ENCODE measurements at places on chromosomes 6 and 20. TPM values are rescaled to one million over a fixed set of nuclear protein-coding genes. Genes with fewer than 3 reads are reported as not detected.

- DNase-seq: no peak
These were observed 8.6 kb upstream of the SIRPB2 start for GRCh38 chr20:1499528-1500420.

DNA sequence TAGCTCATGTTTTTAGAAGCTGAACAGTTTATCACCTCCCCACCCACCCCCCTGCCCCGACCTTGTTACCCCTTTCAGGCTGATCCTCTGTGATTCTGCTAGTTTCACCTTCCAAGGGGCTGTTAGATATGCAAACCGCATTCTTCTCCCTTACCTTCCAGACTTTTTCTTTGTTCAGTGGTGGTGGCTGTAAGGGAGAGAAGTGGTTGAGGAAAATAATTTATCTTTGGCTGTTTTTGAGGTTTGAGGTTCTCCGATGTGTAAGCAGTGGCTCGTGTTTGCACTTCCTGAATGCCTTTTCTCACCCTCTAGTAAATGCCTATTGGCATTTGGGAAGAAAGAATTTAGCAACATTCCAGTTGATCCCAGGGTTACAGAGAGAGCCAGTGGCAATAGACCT is 69.4 kb upstream of the KCNG1 start:
- no peak for DNase-seq

TFAP2A gene
- total RNA-seq: not detected

DNA sequence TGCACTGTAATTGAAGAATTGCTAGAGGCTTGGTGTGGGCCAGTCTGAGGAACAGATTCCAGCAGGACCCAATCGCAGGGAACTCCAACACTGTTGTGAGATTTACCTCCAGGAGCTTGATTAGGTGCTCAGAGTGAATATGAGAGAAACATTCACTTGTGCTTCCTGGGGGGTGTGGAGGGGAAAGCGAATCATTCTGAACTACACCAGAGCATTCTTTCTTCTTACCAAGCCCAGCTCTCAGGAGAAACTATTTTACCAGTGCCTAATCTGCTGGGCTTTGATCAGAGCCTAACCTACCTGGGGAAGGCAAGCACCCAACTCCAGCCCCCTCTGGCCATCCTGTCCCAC is 7.4 kb upstream of the SIRPB1 start:
- DNase-seq: no peak

GRCh38 chr6:158654498-158654897 is 4.6 kb downstream of the SYTL3 start:
- DNase-seq: no peak

EYA2 gene
- total RNA-seq: not detected

GRCh38 chr6:8743170-8743745 is 307.9 kb upstream of the SLC35B3 start:
- peak; percentile 2 for DNase-seq

DNA sequence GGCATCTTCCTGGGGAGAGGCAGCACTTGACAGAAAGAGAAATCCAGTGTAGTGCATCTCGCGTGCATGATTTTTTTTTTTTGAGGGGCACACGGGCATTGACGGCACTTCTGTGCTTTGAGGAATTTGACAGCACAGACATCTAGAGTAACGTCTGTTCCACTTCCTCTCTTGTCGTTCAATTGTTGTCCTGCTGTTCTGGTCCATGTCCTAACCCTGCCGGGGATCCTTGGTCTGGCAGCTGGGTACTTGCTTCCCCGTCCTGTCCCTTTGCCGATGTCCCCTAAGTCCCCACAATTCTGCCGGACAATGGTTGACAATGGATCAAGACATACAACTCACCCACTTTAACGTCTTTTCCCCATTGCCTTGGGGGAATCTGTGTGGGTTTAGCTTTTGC is 46.0 kb upstream of the NAA20 start:
- no peak for DNase-seq

HNF4A gene
- not detected for total RNA-seq

GRCh38 chr6:146864300-146864699 is 265.5 kb downstream of the ADGB start:
- no peak for DNase-seq

PRELID3B gene
- total RNA-seq: 145 TPM

UBE2V1 gene
- total RNA-seq: 112 TPM
